ENCODE measurements at places on chromosomes 2 and 18.

DNA sequence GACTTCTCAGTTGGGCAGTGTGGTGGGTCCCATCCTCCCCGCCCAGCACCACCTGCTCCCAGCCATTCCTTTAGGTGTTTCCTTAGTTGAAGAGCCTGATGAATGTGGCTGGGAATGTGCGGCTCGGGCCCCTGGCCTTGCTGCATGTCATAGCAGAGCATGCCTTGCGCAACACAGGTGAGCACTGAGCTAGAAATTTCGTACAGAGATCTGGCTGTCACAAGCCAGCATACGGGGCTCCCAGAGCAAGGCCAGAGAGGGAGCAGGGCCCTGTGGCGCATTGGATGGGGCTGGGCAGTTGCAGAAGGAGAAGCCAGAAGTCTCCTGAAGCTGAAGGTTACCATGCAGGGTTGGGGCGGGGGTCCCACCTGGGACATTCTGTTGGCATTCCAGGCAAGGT lies 129.7 kb downstream of the WDSUB1 start:
- no peak for DNase-seq

- no peak for DNase-seq
Observed at GRCh38 chr2:206323486-206323885, 49.0 kb downstream of the ZDBF2 start.

DNA sequence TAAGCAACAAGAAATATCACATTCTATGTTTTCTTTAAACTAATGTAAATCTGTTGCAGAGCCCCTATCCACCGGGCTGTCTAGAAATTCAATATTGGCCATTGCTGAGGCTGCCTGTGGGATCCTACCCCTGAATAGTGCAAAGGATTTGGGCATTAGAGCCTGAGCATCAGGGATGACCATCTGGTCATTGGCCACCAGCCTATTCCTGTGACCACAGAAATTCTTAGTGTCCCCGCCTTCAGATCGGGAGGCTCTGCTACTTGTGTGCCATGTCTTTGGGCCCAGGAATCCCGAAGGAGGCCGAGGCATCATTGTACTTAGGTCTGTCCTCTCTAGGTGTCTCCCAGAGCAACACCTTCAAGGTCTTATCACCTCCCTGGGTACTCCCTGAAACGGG lies 73.8 kb downstream of the HRH4 start:
- no peak for DNase-seq

DNA sequence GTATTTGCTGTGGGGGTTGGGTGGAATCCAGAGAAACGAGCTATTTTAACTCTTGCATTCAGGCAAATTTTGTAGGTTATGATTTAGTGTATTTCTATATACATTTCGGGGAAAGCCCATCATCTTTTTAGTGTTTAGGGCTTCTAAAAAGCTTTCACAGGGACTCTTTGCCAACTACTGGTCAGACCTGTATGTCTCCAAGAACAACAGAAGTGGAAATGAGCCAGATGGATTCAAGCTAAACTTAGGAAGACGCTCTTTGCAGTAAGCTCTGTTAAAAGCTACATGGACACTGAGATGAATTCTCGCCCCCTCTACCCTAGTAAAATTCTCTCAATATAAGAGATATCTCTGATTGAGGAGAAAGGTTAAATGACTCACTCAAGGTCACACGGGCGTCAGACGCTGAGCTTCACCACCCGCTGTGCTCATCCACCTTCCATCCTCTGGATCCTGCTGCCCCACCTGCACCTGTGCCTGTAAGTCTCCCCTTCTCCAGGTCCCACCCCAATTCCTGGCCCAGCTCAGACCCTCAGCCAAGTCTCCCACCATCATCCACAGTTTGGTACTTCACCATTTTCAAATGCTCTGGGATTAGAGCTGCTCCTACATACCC lies 85.6 kb downstream of the MARCHF4 start:
- DNase-seq, result no peak

DNA sequence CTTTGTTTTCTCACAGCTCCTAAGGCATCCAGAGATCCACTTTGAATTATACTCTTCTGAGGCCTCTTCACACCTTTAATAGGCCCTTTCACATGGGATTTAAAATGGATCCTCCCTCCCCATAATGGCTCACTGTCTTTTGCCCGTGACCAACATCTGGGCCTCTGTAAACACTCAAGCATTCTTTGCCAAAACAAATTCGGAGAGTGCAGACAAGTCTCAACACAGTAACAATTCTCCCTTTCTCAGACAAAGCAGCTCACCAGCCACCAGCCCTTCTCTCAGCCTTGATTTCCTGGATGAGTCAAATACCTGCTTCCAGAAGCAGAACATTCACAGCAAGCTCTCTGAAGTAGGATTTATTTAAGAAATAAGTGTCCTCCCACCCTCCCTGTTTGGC lies 14.0 kb upstream of the IMP4 start:
- DNase-seq, result no peak

GRCh38 chr2:62158444-62159121 lies 37.3 kb upstream of the B3GNT2 start:
- DNase-seq, result no peak

DNA sequence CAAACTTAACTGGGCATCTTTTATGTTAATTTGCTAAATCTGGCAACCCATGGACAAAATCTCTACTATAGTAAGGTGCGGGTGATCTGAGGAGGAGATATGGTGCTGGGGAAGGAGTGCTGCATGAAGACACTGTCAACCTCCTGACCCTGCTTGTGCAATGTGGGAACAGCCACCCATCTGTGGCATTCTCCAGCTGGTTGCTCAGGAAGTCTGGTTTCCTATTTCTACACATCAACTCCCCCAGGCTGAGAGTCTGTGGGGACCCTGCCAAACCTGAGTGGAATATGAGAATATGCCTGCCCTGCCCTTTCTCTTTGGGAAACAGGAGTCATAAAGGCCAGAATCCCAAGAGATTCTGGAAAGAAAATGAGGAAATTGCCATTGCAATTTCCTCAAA lies 60.1 kb upstream of the PAX3 start:
- no peak for DNase-seq
